ENCODE measurements at places on chromosomes 5 and 9.
A peak's percentile ranks its signal among the peaks of the same experiment; 100 is the strongest.

DNA sequence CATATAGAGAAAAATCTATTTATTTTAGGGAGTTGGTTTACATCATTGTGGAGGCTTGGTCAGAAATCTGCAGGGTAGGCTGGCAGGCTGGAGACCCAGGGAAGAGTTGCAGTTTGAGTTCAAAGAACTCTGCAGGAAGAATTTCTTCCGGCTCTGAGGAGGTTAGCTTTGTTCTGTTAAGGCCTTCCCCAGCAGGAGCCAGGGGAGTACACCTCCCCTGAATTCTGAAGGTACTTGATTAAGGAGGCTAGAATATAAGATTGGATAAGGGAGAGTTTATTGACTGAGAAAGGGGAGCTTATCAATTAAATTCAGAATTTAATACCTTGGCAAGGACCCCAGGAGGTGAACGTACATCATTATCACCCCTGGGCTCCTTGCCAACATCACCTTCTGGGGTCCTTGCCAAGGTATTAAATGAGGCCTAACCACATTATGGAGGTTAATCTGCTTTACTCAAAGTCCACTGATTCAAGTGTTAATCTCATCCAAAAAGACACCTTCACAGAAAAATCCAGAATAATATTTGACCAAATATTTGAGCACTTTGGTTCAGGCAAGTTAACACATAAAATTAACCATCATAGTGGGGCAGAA lies 351.7 kb downstream of the CWC27 start:
- DNase-seq: no peak

- peak; percentile 18 for DNase-seq
These were observed 35.0 kb upstream of the PCSK5 start for GRCh38 chr9:75855509-75855908.

GRCh38 chr9:5578698-5579085 lies 50.2 kb upstream of the RIC1 start:
- no peak for DNase-seq

DNA sequence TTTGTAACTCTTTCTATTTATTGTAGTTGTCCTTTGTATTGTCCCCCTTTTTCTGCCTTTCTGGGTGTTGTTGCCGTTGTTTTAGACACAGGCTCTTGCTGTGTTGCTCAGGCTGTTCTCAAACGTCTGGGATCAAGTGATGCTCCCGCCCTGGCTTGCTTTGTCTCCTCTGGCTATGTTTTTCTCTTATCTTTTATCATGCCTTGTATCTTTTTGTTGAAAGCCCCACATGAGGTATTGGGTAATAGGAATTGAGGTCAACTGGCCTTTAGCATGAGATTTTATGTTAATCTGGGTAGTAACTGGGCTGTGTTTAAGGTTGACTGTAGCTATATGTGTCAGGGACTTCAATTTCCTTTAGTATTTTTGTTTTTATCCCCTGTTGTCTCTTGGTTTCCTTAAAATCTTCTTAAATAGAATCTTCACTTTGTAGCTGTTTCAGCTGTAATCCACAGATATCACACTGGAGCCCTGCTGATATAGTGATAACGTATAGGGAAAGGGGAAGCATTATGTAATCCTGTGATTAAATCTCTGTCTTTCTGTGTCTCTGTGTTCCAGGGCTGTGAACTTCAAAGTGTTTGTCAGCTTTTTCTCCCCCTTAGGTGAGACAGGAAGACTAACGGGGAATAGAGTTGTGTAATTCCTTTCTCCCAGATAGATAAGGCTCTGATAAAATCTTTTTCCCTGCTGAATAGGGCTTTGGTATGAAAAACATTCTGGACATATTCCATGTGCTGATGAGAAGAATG lies 25.9 kb upstream of the CACNA1B start:
- no peak for DNase-seq
